Parietal lobe (tissue), 2 donors: ENCODE measurements at places on chromosomes 1 and 21. TPM values are rescaled to one million over a fixed set of nuclear protein-coding genes. Genes with fewer than 3 reads are reported as not detected.

SLC44A3 gene
- 2.2 TPM for total RNA-seq

TAS1R1 gene
- not detected for total RNA-seq

PCAT6 gene
- total RNA-seq = not detected

TSPAN1 gene
- not detected for total RNA-seq

KIF14 gene
- 3.8 TPM for total RNA-seq

RBBP5 gene
- total RNA-seq = 21.6 TPM

ANGPTL1 gene
- 2.5 TPM for total RNA-seq

ETV3L gene
- total RNA-seq = not detected

CA14 gene
- 1.3 TPM for total RNA-seq

LBR gene
- 117 TPM for total RNA-seq

RUNX1 gene
- total RNA-seq = 1.3 TPM

VCAM1 gene
- total RNA-seq = 14.4 TPM

SPTA1 gene
- 1.3 TPM for total RNA-seq

FMO1 gene
- 3.1 TPM for total RNA-seq

AMIGO1 gene
- total RNA-seq = 13.1 TPM

RIPPLY3 gene
- total RNA-seq = not detected

GNAT2 gene
- not detected for total RNA-seq

ELAPOR1 gene
- 44.8 TPM for total RNA-seq

RSPH1 gene
- total RNA-seq = 0.94 TPM

PTPN22 gene
- total RNA-seq = 0.63 TPM

S100B gene
- 9.4 TPM for total RNA-seq

FOXD3 gene
- total RNA-seq = not detected

CDCP2 gene
- not detected for total RNA-seq
